ENCODE measurements at places on chromosomes 1 and 21.

DNA sequence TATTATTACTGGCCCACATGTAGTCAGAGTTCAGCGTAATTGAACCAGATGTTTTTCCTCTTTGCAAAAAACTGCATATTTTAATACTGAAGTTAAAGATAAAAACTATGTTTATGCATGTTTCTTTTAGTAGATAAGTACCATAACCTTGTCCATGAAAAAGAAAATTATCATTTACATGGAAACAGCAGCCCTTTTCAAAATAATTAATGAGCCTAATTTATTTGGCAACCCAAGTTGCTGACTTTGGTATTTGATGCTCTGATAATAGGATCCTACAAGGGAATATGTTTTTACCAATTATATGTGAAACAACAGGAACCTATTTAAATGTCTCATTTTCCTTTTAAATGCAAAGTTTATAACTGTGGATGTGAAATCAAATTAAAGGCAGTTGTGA is 281.3 kb upstream of the C1orf105 start:
- DNase-seq, result no peak

DNA sequence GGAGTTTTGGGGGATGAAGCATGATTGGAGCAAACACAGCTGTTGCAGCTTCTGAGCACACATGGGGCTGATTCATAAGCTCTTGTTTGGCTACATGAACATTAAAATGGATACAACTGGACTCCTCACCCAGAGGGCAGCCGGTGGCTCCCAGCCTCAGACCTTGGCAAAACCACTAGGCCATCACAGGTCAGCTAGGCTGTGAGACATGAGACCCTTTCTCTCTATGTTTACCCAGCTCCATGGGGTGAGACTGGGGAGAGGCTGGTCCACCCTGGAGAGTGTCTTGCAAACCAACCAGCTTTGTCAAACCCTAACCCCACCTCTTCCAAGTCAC is 388.7 kb downstream of the PTPRU start:
- no peak for DNase-seq

DNA sequence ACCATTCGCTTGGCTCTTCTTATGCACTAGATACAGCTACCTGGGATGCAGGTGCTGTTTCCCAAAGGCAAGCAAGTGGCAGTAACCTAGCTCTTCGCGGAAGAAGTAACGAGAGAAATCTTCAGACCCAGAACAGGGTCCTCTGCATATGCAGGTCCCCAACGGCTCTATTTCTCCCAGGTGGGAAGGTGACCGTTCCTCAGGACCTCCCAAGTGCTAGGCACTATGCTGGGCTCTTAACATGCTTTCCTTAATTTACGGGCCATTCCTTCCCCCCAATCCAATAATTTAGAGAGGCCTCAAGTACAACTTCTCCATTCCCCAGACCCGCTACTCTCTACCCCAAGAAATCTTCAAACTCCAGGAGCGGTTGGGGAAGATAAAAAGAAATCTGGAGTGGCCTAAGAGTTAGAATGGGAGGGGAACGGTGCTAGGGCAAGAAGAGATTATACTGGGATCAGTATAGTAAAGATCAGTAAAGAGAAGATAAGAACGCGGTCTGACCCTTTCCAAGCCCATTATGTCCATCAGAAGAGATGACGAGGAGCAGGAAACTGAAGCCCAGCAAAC is 410 bp downstream of the TXNDC12 start:
- DNase-seq, result no peak

GRCh38 chr1:48906164-48906563 is 129.5 kb upstream of the BEND5 start:
- DNase-seq, result no peak

GRCh38 chr1:156924478-156925153 is 4.2 kb downstream of the LRRC71 start:
- no peak for DNase-seq

GRCh38 chr1:193321242-193321840 is 134.9 kb upstream of the B3GALT2 start:
- DNase-seq, result no peak

DNA sequence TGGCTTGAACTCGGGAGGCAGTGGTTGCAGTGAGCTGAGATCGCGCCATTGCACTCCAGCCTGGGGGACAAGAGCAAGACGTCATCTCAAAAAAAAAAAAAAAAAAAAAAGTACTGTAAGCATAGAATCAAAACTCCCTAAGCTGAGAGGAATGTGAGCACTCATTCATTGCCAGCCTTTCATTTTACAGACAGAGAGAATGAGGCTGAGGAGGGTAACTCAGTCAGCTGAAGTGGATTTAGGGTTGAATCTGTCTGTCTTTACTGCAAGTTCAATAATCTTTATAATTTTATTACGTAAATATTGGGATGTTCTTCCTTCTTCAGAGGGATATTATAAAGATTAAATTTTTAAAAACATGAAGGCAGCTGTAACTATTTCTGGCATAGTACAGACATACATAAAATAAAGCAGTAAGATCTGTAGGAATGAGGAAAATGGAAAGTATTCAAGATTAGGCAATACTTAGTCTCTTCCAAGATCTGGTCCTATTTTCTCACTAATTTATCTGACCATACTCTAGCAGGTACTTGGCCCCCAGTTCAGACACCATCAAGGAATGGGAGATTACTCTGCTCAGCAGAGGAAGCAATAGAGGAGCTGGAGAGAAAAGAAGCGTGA is 24.1 kb upstream of the MNDA start:
- DNase-seq, result no peak

DNA sequence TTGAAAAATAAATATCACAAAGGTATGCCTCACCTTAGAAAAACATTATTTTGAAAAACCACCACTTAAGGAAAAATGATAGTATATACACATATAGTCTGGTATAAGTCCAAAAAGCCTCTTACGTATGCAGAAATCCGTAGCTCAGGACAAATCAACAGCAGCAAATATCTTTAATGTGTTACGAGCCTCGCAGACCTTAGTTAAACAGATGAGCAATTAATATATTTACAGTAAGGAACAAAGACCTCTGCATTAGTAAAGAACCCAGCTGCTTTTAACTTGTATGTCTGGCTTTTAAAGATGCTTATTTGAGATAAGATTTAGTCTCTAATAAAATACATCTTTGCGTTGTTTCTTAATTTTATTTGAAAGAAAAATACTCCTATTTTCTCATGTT is 79.9 kb upstream of the CHRM3 start:
- no peak for DNase-seq

- no peak for DNase-seq
Observed at GRCh38 chr1:45326627-45327623, at the start of gene HPDL. HPDL (plus strand) TSS chr1:45326895; CDS start chr1:45327149, 254 bp downstream.

DNA sequence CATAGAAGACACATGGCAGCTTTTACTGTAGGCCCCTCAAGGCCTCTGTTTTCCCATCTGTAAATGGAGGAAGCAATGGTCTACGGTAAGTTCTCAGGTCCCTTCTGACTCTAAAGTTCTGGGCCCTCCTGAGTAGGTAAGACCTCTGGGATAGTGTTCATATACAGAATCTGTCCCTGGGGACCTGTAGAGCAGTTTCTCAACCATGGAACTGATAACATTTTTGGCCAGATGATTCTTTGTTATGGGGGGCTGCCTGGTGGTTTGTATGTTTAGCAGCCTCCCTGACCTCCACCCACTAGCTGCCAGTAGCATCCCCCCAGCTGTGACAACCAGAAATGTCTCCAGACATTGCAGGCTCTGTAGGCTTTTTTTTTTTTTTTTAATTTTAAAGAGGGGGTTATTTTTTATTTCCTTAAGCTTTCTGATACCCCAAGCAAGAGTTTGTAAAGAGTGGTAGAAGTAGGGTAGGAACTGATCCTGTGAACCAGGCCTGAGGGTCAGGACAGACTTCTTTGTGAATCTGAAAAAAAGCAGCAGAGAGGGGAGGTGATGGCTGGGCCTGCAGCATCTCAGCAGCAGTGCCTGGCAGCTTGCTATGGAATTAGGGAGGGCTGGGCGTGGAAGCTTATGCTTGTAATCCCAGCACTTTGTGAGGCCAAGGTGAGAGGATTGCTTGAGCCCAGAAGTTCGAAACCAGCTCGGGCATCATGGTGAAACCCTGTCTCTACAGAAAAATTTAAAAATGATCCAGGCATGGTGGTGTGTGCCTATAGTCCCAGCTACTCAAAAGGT is 20.2 kb upstream of the TCEA3 start:
- no peak for DNase-seq

- DNase-seq, result no peak
Observed at GRCh38 chr21:42360317-42360716, 6.0 kb downstream of the TFF1 start.

DNA sequence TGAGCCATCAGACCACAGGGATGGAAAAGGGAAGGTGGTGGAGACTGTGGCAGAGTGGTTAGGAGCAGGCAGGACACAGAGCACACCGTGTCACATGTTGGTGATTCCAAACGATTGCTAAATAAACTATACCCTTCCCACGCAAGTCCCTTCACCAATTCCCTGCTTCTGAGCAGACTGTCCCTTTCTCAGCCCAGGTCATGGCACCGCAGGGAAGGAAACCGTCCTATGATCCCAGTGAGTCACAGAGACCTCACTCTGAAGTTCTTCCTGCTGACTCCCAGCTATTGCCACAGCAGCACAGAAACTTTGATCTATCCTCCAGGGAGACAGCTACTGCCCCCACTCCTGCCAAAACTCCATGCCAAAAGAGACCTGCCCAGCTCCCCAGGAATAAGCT is 19.2 kb downstream of the RIMS3 start:
- DNase-seq, result no peak

- no peak for DNase-seq
Observed at GRCh38 chr1:53580739-53581475, 121.7 kb downstream of the DMRTB1 start.

GRCh38 chr1:163442895-163443294 is 121.1 kb downstream of the NUF2 start:
- no peak for DNase-seq

DNA sequence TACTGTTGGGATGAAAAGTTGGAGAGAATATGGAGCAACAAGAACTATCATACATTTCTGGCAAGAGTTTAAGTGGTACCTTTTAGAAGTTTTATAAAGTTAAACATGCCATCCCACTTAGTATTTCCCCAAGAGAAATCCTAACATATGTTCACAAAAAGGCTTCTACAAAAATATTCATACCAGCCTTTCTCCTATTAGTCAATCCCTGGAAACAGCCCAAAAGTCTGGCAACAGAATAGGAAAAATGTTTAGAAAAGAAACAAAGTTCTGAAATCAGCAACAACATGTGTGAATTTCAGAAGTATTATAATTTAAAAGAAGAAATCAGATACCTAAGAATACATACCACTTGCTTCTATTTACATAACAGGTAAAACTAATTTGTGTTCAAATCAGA is 271.0 kb downstream of the DSCAM start:
- no peak for DNase-seq

DNA sequence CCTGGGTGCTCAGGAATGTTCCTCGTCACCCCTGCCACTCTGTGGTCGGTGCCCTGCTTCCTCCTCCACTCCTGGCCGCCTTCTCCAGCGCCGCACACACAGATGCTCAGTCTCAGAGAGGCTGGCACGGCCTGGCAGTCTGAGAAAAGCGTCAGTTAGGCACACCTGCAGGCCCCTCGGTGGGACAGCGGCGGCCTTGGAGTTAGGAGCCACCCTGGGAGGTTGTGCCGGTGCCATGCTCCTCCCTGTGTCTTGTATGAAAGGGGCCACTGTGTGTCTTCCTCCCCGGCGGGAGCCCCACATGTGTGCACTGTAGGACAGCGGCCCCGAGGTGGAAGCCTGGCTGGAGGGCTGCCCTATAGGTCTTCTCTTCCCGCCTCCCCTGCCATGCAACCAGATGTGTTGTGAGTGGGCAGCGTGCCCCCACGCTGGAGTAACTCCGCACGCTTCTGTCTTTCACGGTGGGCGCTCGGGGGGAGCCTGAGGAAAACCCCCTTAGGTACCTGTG is 145.2 kb downstream of the PGBD5 start:
- no peak for DNase-seq

GRCh38 chr1:26789931-26790330 is 2.2 kb downstream of the PIGV start:
- DNase-seq, result peak; percentile 37

DNA sequence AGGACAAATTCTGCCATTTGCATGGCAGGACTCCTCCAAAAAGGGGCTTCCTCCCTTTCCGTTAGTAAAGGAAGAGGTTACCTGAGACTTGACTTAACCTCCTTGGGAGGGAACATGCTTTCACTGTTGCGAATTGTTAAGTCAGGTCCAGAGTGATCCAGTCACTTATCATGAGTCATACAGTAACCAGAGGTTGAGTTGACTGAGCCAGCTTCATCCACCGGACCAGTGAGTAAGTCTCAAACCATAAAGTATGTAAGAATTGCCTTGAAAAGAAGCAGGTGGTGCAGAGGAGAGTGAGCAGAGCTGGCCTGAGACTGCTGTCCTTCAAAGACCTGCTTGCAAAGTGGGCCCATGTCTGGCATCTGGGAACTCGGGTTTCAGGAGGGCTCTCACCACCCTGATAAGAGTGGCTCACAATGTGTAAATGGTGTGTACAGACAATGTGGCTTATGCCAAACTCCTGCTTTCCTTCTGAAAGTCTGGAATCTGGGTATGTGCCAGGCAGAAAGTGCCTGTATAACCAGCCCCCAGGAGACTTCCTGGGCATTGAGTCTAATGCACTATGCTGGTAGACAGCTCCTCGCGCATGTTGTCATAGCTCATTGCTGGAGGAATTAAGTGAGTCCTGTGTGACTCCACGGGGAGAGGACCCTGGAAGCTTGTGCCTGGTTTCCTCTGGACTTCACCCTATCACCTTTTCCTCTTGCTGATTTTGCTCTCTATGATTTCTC is 84.3 kb upstream of the KLHDC7A start:
- DNase-seq, result no peak

- DNase-seq, result no peak
Observed at GRCh38 chr1:228474507-228474906, 12.7 kb upstream of the RNF187 start.

DNA sequence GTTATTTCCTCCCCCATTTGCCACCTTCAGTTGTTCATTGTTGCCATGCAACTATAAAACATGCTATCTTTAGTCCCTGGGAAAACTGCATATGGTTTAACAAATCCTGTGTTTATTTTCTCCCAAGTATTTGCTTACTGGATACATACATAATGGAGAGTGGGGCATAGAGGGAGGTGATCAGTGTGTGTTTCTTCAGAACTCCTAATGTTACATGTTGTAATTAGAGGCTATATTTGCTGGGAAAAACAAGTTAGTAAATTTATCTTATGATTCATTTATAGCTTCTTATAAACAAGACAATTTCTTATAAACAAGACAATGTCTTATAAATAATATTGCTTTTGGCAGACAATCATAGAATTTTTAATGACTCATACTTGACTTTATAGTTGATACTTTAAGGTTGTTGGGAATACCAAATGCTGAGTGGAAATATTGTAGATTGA is 7.3 kb upstream of the GIPC2 start:
- DNase-seq, result no peak

GRCh38 chr1:209823143-209824041 is 4.4 kb upstream of the UTP25 start:
- DNase-seq, result no peak
